ENCODE measurements at places on chromosomes 5 and 9. TPM values are rescaled to one million over a fixed set of nuclear protein-coding genes. Genes with fewer than 3 reads are reported as not detected.

DNA sequence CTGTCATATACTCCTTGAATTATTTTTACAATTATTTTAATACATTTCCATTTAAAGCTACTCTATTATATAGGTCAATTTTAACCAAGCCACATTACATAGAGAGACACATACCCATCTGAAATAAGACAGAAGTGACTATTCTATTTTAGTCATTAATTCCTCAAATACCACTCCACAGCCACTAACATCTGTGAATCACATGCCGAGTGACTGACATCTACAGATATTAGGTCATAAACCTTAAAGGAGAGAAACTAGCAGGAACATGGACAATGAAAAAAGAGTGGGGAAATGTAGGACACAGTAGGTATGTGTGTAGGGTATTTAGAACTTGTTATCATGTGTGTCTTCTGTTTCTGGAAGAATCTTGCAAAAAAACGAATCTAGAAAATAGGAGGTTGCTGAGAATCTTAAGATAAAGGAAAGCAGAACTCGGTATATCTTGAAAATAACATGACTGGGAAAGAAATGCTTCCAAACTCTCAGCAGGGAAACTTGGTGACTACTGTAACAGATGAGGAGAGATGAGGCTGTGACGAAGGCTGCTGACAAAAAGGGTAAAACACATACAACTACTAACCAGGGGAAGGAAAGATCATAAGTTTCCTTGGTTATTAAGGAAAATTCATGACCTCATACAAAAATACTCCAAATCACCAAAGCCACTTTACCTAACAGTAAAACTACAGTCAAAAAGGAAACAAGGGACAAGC lies 84.6 kb downstream of the PLPP1 start:
- H3K27ac ChIP-seq, result no peak overlapping the region
- no peaks in the 10 kb centered on the region for H3K27me3 ChIP-seq
- H3K36me3 ChIP-seq, result no peaks in the 10 kb centered on the region

DNA sequence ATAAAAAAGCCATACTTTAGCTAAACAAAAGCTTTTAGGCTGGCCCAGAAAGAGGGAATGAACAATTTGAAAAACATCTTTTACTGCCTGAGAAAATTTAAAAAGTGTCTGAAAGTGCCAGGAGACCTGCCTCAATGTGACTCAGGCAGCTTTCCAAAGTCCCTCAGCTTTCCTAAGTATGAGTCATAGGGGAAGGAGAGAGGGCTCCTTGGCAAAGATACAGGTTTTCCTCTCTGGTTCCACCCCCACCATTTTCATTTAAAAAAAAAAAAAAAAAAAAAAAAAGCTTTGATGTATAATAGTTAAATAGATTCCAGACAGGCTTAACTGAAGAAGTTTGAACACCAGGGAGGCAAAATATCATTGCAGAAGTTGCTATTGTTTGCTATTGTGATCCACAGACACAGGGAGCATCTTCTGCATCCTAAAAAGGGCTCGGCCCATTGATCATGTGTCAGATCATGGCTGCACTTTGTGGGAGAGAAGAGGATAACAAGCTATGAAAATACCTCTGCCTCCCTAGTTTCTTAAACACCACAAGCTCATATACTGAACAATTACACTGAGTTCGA lies 71.5 kb downstream of the MRPS27 start:
- H3K4me3 ChIP-seq, result no peak overlapping the region
- H3K27me3 ChIP-seq, result no peaks in the 10 kb centered on the region
- peak; percentile 46 for DNase-seq
- H3K36me3 ChIP-seq, result no peaks in the 10 kb centered on the region
- peaks cover 86% of the 10 kb centered on the region for H3K4me1 ChIP-seq
- H3K27ac ChIP-seq, result peak overlapping the region; percentile 82

GRCh38 chr5:157729858-157730257 lies 1.4 kb upstream of the THG1L start:
- H3K36me3 ChIP-seq, result peaks cover 12% of the 10 kb centered on the region
- no peak for DNase-seq
- H3K4me3 ChIP-seq, result no peak overlapping the region
- no peaks in the 10 kb centered on the region for H3K27me3 ChIP-seq

GRCh38 chr5:7868773-7869473 lies at the start of the genes FASTKD3 and MTRR:
FASTKD3 (minus strand) TSS chr5:7869031; CDS start chr5:7868083, 948 bp downstream.
MTRR (plus strand) TSS chr5:7869148; CDS start chr5:7870795, 1,647 bp downstream.
- H3K4me1 ChIP-seq, result peaks cover 17% of the 10 kb centered on the region
- no peaks in the 10 kb centered on the region for H3K27me3 ChIP-seq
- H3K27ac ChIP-seq, result peak within 1 kb of the TSS; percentile 78
- peak within 1 kb of the TSS; percentile 89 for H3K4me3 ChIP-seq
- H3K36me3 ChIP-seq, result peaks cover 9% of the 10 kb centered on the region
- peak; percentile 98 for DNase-seq

DNA sequence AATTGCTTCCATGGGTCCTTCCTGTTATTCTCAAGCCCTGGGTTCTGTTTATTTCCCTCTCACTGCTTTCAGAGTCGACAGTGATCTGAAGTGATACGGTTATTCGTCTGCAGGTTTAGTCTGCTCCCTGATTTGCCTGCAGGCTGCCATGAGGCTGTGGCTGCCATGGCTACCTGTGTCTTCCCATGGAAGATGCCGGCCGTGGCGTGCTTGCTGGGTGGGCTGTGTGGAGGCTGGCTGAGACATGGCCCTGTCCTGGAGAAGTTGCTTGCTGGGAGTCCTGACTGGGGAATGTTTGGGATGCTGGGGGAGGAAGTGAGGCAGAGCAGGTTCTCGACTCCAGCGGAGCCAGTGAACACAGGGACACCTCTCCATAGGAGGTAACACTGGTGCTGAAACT lies 104.1 kb upstream of the TBC1D2 start:
- no peak overlapping the region for H3K27ac ChIP-seq
- H3K27me3 ChIP-seq, result no peaks in the 10 kb centered on the region
- peaks cover 18% of the 10 kb centered on the region for H3K4me1 ChIP-seq
- DNase-seq, result no peak

GRCh38 chr5:76303921-76304320 lies 99.2 kb upstream of the IQGAP2 start:
- DNase-seq, result no peak
- no peak overlapping the region for H3K27ac ChIP-seq
- H3K36me3 ChIP-seq, result no peaks in the 10 kb centered on the region
- H3K4me3 ChIP-seq, result no peak overlapping the region

Gene CEP78
- 16.6 TPM for total RNA-seq

DNA sequence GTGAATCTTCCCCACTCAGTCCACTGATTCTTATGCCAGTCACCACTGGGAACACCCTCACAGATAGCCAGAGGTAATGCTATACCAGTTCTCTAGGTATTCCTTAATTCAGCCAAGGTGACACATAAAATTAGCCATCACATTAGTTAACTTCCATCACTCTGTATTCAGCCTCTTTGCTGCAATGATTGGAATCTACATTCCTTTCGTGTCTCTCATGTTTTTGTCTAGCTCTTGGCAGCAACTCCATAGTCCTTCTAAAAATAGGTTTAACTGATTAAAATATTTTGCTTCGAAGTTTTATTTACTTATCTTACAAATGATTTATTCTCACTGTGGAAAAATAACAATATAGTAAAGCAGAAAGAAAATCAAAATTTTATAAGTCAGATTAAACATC lies 19.6 kb upstream of the RNF20 start:
- no peaks in the 10 kb centered on the region for H3K36me3 ChIP-seq
- peaks cover 31% of the 10 kb centered on the region for H3K4me1 ChIP-seq

Gene PTPRD
- total RNA-seq, result 23.9 TPM

- H3K27me3 ChIP-seq, result no peaks in the 10 kb centered on the region
- peak; percentile 82 for DNase-seq
- H3K4me3 ChIP-seq, result no peak overlapping the region
- H3K36me3 ChIP-seq, result no peaks in the 10 kb centered on the region
- peaks cover 28% of the 10 kb centered on the region for H3K4me1 ChIP-seq
- H3K27ac ChIP-seq, result no peak overlapping the region
These were observed 74.2 kb upstream of the SPOCK1 start for GRCh38 chr5:137573376-137573775.

Gene MRPL22
- total RNA-seq, result 17.4 TPM

- no peak for DNase-seq
- H3K4me1 ChIP-seq, result no peaks in the 10 kb centered on the region
- no peak overlapping the region for H3K4me3 ChIP-seq
- no peak overlapping the region for H3K27ac ChIP-seq
These were observed 47.5 kb downstream of the UBE2QL1 start for GRCh38 chr5:6496207-6496584.

GRCh38 chr9:6598249-6598725 lies 47.2 kb downstream of the GLDC start:
- no peak for DNase-seq
- no peaks in the 10 kb centered on the region for H3K4me1 ChIP-seq
- H3K36me3 ChIP-seq, result no peaks in the 10 kb centered on the region
- H3K4me3 ChIP-seq, result no peak overlapping the region
- no peaks in the 10 kb centered on the region for H3K27me3 ChIP-seq

Gene HK3
- total RNA-seq, result 1.8 TPM
